ENCODE measurements at places on chromosomes 7 and 10.

DNA sequence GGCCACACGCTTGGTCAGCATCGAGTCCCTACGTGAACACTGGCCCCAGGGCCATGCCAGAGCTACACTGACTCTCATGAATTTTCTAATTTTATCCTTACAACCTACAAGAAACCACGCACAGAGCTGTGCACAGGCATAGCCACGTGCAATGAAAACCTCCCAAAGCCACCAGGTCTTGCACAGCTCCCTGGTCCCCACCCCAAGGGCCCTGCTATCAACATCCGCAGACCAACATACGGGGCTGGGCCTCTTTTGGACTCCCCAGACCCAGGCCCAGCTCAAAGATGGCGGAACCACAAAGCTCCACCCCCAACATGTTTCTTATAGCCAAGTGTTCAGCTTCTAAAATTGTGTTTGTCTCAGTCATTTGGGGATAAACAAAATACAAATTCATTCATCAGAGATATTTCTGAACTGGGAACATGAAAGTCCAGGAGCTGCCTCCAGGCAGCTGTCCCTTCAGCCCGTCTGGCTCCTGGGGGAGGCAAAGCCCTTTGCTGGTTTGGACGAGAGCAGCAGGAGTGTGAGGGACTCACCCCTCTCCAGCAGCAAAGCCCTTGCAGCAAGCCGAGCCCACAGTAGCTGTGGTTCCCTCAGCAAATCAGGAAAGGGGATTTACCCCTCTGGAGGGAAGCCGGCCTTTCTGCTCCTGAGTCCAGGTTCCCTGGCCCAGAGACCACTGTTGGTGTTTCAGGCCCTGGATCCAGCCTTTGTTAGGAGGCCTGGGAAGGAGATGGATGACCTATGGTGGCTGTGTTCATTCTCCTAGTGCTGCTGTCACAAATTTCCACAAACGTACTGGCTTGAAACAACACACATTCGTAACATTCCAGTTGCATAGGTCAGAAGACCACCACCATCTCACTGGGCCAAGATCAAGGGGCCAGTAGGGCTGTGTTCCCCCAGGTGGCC is 75.1 kb downstream of the OAT start:
- DNase-seq = no peak

- DNase-seq = no peak
Measured at GRCh38 chr10:62650411-62650810, 154.1 kb upstream of the ADO start.

DNA sequence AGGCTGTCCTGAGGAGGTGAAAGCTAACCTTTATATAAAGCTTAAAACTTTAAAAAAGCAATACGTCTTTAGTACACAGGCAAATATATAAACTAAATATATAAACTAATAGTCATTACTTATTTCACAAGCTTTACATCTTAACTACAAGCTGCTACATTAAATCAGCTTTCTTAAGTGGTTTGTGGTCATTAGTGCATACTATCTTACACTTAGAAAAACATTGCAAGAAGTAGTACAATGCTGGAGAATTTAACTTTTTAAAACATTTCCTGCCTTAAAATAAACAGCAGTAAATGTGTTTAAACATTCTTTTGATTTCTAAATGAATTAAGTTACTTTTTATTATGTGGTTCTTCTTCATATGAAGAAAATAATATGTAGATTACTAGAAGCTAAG is 36.3 kb downstream of the MET start:
- DNase-seq = peak; percentile 56

DNA sequence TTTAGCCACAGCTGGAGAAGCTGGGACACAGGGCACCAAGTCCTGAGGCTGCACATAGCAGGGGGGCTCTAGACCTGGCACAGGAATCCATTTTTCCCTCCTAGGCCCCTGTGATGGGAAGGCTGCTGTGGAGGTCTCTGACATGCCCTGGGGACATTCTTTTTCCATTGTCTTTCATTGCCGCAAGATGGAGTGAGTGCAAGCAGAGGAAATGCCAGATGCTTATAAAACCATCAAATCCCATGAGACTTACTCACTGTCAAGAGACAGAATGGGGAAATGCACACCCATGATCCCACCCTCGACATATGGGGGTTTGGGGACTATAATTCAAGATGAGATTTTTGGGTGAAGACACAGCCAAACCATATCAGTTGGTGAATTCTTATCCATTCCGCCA is 94.7 kb upstream of the FERD3L start:
- no peak for DNase-seq

DNA sequence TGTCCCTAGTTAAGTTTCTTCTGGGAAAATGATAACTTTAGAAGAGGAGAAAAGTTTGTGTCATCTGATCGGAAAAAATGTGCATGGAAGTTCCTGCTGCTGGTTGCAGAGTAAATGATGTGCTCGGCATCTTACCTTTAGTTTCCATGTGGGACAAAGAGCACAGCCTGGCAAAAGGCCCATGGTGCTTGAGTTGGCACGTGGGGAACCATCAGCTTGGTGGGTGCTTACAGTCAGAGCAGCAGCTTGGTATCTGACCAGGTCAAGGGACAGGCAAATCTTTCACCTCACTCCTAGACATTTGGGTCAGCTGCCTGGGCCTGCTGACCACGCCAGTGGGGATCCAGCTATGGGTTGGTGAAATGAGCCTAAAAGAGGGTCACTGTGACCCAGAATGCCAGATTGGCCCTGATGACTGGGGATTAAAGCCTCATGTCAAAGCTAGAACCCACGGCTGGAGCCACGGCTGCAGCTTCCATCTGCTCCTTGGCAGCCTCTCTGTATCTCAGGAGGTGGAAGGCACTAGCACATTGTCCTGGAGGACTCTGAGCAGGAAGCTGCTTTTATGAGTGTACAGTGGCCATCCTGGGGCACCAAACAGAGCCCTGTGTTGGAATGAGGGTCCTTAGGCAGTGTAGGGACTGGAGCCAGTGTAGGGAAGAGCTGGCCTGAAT is 24.7 kb downstream of the VWC2 start:
- no peak for DNase-seq

DNA sequence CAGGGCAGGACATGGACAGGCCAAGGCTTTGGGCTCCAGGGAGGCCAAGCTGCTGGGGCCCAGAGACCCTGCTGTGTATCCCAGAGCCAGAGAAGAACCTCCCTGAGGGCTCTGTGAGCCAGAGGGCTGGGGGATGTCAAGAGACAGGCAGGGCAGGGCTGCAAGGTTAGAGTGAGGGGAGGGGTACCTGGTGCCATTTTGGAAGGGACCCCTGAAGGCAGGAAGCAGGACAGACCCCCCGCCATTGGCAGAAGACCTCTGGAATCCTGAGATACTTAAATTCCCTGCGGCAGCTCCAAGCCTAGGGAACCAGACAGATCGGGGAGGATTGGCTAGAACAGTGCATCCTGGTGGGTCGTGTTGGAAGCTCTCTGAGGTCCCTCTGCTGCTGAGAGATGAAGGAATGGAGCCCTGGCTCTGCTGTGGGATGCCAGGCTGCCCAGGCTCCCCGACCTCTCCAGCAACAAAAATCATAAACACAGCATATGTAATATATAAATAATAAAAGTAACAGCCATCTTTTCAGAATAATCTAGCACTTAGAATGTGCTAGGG is 75.0 kb downstream of the LHPP start:
- no peak for DNase-seq

- no peak for DNase-seq
Measured at GRCh38 chr7:115410434-115410820, 488.5 kb downstream of the MDFIC start.
